ENCODE measurements at places on chromosomes 4 and X.

DNA sequence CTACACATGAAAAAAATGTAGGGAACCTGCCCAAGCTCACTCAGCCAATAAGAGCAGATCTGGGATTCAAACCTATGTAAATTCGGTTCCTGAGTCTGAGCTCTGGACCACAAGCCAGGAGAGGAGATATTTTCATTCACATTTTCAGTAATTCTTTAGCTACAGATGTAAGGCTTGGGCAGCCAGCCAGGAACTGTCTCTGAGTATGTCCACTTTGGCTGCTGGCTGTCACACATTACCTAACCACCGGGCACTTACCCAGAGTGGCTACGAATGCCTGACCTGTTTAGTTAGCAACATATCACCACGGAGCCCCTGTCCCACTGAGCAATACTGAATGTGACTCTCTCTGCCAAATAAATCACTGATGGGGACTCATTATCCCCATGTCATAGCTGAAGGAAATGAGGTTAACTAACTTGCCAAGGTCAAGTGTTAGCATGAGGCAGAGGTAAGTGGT is 15.3 kb downstream of the USP46 start:
- DNase-seq: no peak

- no peak for DNase-seq
Observed at GRCh38 chr4:917992-918391, 14.1 kb downstream of the GAK start.

- DNase-seq: peak; percentile 44
Observed at GRCh38 chr4:41294445-41295062, 37.8 kb downstream of the UCHL1 start.

DNA sequence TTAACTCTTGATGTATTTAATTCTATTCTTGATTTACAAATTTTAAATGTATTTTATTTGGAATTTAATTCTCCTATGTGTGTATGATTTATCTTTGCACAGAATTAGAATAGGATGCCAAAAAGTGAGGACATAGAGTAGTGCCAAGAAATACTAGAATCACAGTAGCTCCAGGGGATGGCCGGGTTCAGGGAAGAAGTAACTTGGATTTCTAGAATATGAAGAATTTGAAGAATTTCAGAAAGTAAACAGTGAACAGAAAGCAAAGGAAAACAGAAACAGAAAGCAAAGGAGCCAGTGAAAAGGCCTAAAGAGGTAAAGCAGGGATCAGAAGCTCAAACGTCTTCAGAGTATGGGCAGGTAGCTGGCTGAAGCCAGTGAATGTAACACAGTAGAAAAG is 1187.6 kb downstream of the RPA4 start:
- no peak for DNase-seq

- DNase-seq: no peak
Observed at GRCh38 chr4:20195071-20195885, 56.4 kb upstream of the SLIT2 start.

DNA sequence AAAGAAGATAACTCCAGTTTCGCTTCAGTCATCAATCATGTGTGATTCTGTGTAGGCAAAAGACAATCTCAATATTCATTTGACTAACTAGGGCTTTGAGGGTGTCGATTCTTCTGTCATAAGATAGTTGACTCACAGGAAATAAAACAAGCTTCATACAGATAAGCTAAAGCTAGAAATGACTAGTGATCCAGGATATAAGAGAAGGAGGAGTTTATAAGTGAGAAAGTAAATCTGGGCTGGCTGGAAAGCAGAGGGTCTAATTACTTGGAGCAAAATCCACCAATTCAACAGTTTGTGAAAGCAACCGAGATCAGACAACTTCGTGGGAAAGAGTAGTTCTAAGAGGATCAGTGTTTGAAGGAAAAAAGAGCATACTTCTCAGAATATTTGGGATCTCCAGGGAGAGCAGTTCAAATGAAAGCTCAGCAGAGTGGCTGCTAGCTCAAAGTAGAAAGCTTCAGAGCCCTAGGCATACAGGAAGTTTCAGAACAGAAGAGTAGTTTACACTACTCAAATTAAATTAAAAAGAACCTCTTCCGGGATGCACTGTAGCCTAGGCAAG is 429.3 kb downstream of the INPP4B start:
- no peak for DNase-seq

GRCh38 chrX:38192007-38192810 is 28.5 kb downstream of the SRPX start:
- peak; percentile 72 for DNase-seq

DNA sequence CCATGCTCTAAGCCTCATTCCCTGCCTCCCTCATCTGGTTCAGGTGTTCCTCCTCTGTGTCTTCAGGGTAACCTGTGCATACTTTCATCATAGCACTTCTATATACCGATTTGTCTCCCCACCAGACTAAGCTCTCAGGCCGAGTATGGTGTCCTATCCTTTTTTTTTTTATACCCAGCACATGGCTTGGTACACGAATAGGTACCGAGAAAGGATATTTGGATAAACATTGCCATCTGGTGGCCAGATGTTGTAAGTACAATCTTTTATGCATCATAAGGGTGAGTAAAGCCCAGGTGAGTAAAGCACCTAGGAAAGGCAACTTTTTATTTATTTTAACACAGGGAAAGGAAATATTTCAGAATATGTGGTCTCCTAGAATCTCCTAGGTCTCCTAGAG is 68.4 kb downstream of the MID2 start:
- DNase-seq: peak; percentile 90
